ENCODE measurements at places on chromosomes 5 and 9. TPM values are rescaled to one million over a fixed set of nuclear protein-coding genes. Genes with fewer than 3 reads are reported as not detected.

Gene PCDHGC5
- polyA plus RNA-seq, result 2.5 TPM

DNA sequence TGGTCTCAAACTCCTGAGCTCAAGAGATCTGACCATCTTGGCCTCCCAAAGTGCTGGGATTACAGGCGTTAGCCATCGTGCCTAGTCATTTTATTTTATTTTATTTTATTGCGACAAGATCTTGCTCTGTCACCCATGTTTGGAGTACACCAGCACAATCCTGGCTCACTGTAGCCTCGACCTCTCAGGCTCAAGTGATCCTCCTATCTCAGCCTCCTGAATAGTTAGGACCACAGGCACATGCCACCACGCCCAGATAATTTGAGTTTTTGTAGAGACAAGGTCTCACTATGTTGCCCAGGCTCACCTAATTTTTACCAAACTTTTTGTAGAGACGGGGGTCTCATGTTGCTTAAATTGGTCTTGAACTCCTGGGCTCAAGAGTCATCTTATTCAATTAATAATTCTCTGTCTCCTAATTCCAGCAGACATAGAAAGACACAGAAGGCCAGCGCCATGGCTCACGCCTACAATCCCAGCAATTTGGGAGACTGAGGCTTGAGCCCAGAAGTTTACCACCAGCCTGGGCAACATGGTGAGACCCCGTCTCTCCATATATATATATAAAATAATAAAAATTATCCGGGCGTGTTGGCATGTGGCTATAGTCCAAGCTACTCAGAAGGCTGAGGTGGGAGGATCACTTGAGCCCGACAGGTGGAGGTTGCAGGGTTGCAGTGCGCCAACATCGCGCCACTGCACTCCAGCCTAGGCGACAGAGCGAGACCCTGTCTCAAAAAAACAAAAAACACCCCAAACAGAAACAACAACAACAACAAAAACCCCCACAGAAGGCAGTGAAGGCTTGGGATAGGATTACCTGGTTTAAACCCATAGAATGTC lies 1.0 kb upstream of the UBAP1 start:
- DNase-seq, result no peak

Gene OTP
- polyA plus RNA-seq, result not detected

DNA sequence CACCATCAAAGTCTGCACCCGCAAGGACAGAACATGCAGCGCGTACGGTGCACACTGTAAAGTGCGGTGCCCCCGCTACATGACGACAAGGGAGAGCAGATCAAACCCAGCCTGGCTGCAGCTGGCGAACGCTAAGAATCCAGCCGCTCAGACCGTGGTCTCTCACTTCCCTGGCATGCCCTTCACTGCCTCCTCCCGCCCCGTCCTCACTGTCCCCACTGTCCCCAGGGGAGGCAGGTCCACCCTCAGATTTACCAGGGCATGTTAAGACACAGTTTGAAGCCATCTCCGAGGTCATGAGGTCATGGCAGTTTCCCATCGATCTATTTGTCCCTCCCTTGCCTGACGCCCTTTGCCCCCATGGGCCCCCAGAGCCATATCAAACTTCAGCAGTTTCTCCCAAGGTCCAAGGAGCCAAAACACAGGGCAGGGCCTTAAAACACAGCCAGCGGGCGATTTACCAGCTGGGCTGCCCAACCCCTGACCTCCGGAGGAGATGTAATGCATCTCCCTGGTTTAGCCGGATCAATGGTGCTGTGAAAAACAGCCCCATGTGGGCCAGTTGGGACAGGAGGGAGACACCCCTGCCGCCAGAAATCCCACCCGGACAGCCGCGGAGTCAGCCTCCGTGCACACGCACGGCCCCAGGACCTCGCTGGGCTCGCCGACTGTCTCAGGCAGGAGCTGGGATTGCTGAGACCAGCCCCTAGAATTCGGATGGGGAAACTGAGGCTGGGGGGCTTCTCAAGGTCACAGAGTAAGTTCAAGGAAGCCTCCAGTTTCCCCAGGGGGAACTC lies 52.3 kb upstream of the FUBP3 start:
- DNase-seq, result no peak

Gene POU5F2
- 0.09 TPM for polyA plus RNA-seq

Gene ANKRD18A
- polyA plus RNA-seq, result not detected

Gene PCDHGA1
- 2.2 TPM for polyA plus RNA-seq

- no peak for DNase-seq
Measured at GRCh38 chr5:38660194-38660668, 103.8 kb upstream of the LIFR start.

DNA sequence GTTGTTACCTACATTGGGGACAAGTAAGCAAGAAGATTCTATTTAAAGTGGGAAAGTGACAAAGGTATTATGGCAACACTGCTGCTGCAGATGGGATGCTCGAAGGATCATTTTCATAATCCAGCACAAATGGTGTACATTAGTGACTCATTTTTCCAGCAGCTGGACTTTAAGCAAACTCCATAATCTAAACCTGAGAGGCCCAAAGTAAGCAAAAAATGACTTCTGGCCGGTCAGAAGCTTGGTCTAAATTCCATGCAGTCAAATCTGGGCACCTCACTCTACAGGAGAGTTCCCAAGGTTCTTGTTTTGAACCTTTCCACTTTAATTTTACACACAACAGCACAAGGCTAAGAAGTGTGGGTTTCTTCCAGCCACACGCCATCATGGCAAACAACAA lies 43.6 kb upstream of the TRAF1 start:
- peak; percentile 42 for DNase-seq

DNA sequence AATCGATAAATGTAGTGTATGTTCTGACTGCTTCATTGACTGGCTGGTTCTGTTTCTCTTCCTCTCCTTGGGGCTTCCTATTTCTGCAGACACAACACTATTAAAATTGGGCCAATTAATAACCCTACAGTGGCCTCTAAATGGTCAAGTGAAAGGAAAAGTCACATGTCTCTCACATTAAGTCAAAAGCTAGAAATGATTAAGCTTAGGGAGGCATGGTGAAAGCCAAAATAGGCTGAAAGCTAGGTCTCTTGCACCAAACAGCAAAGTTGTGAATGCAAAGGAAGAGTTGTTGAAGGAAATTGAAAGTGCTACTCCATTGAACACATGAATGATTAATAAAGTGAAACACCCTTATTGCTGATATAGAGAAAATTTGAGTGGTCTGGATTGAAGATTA lies 58.2 kb downstream of the CCNH start:
- DNase-seq, result no peak

DNA sequence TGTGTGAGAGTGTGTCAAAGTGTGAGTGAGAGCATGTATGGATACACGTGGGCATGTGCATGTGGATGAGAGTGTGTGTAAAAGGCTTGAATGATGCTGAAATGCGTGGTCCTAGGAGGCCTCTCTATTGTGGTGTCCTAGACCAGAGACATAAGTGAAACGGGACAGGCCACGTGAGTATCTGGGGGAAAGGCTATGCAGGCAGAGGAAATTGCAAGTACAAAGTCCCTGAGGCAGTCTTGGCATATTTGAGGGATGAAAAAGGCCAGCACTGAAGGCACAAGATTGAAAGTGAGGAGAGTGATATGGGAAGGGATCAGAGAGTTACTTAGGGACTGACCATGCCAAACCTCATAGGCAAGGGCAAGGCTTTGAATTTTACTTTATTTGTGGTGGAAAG lies 67.2 kb upstream of the CCDC152 start:
- no peak for DNase-seq

DNA sequence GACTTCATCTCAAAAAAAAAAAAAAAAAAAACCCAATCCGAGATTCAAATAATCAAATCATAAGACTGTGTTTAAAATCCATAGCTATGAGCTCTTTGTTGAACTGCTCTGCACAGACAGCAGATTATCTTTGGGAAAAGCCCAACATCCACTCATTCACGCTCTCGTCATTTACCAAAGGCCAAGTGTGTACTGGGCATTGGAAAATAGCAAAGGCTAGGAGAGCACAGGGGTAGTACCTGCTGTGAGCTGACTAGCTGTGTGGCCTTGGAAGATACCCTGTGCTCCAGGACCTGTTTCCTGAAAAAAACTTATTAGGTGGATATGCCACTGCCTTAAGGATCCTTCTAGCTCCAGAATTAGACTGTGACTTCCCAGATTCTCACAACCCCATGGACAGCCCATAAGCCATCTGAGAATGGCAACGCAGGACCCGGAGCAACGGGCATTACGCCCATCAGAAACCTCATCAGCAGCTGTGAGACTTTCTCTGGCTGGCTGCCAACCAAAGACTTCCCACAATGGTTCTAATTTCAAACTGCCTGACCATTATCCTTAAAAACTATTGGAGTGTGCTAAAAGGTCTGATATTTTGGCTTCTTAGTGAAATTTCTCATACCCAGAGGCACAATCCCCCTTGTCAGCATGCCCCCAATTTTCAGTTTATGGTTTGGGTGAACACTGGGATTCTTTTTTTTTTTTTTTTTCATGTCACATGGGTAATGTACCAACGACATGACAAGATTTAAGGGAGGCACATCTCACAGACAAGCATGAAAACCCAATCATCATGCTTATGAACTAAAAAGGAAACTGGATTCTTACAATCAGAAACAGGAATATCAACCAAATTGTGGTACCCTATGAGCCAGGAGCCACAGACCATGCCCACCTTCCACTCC lies 16.8 kb downstream of the SERINC5 start:
- DNase-seq, result no peak

Gene ZNF474
- 0.37 TPM for polyA plus RNA-seq

GRCh38 chr9:82206946-82207345 lies 218.4 kb downstream of the SPATA31D1 start:
- no peak for DNase-seq

DNA sequence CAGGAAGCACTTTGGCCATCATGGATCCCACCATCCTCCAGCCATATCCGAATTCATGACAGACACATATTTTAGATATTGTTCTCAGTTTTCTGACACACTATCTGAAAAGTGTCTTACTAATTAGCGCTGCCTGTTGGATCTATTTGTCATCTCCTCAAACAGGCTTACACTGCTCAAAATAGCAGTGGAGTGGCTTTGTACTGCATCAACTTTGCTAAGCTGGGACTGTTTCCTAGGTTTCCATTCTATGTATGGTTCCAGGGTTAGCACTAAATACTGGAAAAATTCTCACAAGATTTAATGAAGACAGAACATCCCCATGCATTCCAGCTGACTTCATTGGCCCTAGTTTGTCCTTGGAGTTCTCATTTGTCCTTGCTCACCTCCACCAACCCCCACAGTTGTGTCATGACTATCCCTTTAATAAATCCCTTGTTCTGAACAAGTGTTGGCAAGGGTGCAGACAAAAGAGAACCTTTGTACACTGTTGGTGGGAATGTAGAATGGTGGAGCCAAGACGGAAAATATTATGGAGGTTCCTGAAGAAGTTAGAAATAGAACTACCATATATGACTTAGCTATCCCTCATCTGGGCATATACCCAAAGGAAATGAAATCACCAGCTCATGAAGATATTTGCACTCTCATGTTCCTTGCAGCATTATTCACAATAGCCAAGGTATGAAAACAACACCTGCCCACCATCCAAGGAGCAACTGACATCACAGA lies 136.5 kb upstream of the RAI14 start:
- DNase-seq, result no peak
